Stimulated activated CD4-positive, alpha-beta T cell treated with anti-CD3 and anti-CD28 coated beads, Interleukin-1b, Interleukin-23, amount 100 ng/mL, for 1 hour (primary cell): ENCODE measurements at places on chromosomes 2 and 18.

DNA sequence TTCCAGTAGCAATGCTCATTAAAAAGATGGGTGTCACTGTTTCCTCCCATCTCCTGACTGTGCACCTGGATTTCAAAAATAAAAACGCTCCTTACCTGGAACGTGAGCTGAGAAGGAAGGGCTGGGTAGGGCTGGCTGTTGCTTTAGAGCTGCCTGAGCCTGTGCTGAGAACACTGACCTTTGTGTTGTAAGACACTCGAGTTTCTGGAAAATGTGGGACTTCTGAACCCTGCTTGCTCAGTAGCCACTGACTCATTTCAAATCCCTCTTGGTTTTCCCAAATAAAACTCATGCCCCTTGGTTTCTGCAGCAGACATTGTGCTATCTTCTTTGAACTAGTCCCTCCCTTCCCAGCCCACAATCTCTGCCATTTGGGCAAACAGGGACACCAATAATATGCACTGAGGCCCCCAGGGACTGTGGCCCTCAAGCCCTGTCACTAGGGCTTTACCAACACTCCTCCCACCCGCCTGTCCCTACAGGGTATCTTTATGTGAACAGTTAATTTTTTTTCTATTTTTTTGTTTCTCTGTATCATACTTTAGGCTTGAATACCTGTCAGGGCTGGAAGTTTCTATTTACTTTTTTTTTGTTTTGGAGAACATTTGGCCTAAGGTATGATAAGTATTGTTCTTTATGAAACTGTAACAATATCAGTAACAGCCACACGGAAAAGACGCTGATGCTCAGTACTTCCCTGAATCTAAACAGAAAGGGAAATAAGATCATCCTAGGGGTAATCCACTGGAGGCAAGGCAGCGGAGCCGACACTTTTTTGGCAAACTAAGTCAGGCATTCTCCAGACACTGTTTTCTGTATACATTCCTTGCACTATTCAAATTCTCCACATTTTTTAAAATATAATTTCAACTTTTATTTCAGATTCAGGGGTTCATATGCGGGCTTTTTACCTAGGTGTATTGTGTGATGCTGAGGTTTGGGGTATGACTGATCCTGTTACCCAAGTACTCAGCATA is 280.2 kb downstream of the STK39 start:
- no peak for DNase-seq

DNA sequence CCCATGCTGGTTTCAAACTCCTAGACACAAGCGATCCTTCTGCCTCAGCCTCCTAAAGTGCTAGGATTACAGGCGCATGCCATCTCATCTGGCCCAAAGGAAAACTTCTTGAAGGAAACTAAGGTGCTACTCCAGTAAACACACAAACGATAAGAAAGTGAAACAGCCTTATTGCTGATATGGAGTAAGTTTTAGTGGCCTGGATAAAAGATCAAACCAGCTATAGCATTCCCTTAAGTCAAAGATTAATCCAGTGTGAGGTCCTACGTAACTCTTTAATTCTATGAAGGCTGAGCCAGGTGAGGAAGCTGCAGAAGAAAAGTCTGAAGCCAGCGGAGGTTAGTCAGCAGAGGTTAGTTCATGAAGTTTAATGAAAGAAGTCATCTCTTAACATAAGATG is 40.8 kb upstream of the POTEE start:
- DNase-seq: no peak

DNA sequence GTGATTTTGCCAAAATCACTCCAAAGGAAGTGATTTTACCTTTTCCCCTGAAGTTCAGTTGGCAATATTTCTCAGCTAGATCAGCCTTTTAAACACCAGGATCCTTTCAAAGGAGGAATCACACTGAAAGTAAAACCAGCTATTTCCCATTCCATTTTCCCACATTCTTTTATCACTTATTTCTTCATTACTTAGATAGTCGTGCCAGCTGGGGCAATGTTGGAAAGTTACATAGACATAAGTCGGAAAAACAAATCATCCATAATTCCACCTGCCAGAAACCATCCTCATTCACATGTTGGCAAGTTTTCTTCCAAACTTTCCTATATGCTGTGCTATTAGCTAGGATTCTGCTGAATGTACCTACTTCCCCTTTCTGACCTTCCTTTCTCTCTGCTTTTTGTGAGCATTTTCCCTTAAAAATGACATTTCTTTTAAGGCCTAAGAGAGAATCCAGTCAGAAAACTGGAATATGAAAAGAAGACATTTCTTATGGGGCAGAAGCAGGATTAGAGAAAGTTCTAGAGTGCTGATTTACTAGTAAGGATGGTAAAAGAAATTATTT is 170.0 kb upstream of the STK17B start:
- DNase-seq: no peak

- no peak for DNase-seq
Observed at GRCh38 chr2:3634596-3635121, 23.3 kb upstream of the ALLC start.

GRCh38 chr18:79503406-79503805 is 107.7 kb downstream of the NFATC1 start:
- DNase-seq: no peak

DNA sequence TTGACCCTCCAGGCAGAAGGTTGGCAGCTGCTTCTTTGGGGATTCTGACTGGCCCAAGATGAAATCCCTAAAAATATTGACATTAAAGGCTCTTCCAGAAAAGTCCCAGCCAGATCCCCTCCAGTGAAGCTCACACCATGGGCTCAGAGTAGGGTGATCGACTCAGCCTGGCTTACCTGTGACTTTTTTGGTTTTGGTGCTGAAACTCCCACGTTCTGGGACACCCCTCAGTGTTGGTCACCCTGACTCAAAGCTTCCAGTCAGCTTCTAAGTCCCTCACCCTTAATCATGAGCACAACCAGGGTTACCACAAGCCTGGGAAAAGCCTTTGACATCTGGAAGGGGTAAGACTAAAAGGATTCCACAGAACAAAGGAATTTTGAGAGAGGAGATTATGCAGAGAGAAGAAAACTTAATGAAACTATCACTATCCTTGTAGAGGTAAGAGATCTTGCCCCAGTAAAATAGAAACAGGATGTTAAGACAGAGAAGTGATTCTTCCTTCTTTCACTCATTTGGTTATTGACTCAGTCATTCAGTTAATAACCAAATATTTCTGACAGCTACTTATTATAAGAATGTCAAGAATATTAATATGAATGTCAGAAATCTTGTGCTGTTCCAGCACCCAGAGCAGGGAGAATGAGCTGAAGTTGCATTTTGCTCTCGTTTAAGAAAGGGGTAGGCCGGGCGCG is 66.8 kb upstream of the SEC11C start:
- DNase-seq: no peak

DNA sequence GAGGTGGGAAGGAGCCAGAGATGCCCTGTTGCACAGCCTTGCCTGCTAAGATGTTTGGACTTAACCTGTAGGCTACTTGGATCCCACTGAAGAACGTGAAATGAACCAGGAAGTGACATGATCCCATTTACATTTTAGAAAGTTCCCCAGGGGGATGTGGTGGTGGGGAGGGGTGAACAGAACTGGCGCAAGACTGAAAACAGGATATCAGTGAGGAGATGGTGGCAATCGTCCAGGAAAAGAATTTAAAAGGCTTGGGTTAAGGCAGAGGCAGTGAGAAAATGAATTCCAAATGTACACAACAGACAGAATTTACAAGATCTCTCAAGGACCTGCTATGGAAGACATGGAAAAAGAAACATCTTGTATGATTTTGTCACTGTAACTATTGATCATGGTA is 42.3 kb downstream of the SULT1C2 start:
- DNase-seq: no peak

GRCh38 chr18:35390951-35391700 is 14.0 kb upstream of the ZNF396 start:
- no peak for DNase-seq

DNA sequence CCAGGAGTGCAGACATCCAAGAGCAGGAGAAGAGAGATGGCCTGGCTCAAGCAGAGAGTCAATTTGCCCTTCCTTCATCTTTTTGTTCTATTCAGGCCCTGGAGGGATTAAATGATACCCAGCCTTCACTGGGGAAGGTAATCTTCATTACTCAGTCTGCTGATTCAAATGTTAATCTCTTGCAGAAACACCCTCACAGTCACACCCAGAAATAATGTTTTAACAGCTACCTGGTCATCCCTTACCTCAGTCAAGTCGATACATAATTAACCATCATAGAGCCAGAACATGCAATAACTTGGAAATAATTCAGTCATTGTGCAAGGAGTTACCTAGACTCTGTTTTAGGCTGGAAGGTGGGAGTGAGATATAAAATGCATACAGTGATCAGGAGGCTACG is 163.7 kb upstream of the TNP1 start:
- no peak for DNase-seq

DNA sequence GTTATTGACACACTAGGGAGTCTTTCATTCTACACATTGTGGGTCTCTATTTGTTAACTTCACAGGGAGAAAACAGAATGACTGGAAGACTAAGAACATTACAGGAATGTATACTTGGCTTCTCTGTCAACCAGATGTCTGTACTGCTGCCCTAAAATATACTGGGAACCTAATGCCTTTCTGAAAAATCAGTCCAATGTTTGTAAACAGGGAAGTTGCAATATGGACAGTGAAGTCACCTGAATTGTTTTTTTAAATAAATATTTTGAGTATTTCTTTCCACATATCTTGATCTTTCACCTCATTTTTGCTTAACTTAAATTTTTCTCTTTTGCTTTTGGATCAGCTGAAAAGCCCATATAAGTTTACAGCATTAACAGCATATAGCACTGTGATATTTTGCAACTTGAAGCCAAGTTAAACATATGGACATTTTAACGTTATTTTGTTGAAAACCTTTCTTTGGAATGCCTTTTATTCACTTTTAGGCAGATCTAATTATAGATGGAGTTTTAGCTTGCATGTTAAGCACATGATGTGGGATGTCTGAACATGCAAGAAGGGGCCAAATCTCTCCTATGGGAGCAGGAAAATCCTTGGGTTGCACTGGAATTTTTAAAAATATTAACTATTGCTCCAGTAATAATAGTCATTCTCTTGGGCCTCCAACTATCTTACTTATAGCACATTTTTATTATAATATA is 137.7 kb upstream of the TWIST2 start:
- DNase-seq: no peak

GRCh38 chr2:151673016-151673415 is 61.3 kb downstream of the NEB start:
- DNase-seq: no peak

- DNase-seq: no peak
Observed at GRCh38 chr2:204737296-204737695, 192.0 kb downstream of the PARD3B start.

DNA sequence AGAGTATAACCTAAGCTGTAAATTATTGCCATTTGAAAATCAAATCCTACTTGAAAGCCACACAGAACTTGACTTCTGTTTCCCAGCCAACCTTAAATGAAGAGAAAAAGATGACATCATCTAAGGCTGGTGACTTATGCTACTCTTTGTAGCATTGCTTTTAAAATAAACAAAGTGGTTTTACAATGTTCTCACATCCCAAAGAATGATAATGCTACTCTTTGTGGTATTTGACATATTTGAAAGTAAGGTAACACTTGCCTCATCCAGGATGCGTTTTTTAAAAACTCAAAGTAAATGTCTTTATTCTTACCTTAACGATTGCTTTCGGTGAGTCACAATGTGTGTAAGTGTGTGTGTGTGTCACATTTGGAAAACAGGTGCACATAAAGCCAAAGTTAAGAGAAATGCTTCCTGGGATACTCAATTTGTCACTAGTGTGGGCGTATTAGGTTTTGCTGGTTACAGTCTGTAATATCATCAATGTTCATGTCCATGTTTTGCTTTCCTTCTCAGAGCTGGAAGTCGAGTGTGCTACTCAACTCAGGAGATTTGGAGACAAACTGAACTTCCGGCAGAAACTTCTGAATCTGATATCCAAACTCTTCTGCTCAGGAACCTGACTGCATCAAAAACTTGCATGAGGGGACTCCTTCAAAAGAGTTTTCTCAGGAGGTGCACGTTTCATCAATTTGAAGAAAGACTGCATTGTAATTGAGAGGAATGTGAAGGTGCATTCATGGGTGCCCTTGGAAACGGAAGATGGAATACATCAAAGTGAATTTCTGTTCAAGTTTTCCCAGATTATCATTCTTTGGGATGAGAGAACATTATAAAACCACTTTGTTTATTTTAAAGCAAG is 2.6 kb downstream of the PMAIP1 start:
- DNase-seq: no peak

DNA sequence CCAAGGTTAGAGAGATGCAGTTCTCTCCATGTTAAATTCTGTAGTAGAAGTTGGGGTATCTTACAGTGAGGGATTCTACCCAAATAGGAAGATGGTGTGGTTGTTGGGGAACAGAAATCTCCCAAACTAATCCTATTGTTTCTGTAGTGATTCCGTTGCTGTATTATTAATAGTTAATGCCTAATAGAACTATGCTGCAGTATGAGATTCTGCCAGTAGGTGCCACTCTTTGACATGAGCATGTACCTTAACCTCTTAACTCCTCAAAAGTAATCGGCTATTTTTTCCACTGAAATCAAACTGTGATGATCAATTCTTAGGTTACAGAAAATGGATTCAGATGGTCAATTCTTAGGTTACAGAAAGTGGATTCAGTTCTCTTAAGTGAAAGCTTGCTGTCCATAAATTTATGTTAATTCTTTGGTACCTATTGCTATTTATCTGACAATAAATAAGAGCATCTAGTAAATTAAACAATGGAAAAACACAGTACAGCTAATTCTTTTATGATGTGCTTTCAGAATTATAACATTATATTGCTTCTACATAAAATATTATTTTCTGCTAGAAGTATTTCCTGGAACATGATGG is 97.9 kb upstream of the DLX2 start:
- DNase-seq: no peak

DNA sequence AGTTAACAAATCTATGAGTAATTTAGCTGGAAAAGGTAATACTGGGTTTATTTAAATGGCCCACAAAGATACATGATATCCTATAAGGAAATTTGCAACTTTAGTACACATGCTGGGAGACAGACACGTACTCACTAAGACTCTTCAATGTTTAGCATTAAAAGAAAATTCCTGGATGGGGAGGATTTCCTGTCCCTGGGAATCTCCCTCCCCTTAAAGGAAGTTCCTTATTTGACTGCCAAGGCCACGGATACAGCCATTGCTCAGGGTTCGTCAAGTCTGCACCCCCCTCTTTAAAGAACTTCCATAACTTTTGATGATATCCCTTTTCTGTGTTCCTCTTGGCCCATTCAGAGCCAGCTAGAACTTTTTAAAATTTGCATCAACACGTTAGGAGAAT is 267.6 kb downstream of the CD226 start:
- DNase-seq: no peak
